ENCODE measurements at places on chromosomes 4 and X.

GRCh38 chr4:151744614-151745013 is 16.2 kb downstream of the GATB start:
- no peak for DNase-seq

DNA sequence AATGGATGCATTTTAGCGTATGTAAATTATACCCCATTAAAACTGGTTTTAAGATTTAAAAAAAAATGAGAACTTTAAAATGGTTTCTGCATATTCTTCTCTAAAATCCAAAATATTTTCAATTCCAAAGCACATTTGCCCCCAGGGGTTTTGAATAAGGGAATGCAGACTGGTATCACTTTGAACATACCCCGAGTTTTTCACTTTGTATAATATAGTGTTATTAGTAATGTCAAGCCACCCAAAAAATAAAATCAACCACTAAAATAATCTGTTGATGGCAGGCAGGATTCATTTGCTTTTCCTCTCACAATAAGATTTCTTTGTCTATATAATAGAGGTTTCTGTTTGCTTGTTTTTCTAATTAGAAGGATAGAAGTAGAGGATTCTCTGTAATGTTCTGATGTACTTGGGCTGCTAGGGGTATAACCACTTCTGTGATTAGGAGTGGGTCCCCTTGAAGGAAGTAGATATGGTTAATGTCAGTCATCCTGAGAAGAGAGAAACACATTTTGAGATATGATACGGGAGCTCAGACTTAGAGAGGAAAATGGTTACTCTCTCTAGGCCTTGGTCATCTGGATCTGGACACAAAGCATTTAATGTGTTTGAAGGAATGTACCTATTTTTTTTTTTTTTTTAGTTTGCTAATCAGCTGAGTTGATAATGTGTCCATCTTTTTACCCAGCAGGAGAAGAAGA is 9.3 kb upstream of the LIN54 start:
- no peak for DNase-seq

- no peak for DNase-seq
Measured at GRCh38 chrX:53526999-53527398, 92.8 kb upstream of the HSD17B10 start.

- no peak for DNase-seq
Measured at GRCh38 chrX:15882704-15883539, 28.3 kb upstream of the AP1S2 start.

DNA sequence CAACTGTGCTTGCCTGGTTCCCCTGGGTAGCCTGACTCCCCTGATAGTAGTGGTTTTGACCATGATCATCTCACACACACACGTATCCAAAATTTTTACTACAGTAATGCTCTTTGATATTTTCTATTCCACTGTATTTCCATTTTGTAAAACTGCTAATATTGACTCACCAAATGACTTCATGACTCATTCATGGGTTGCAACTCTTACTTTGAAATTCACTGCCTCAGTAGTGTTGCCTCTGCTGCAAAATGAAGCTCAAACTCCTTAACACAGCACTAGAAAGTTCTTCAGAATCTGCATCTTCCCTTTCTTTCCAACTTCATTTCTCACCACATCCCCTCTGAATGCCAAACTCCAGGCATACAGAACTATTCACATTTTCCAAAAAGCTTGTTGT is 20.3 kb downstream of the QRFPR start:
- no peak for DNase-seq

DNA sequence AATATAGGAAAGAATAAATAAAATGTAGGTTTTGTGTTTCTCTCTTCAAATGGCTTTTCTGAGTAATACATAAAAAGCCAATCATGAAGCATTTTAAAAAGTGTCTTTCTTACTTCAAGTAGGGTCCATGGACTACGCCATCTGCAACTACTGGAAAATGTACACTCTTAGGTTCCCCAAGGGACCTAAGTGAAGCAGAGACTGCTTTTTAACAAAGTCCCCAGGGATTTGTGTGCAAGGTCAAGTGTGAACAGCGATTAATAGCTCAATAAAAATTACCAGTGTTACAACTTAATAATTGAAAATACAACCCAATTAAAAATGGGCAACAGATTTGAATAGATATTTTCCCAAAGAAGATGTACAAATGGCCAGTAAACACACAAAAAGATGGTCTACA is 84.9 kb downstream of the ARHGAP6 start:
- no peak for DNase-seq

GRCh38 chrX:146881521-146881920 is 67.0 kb upstream of the CXorf51A start:
- no peak for DNase-seq

DNA sequence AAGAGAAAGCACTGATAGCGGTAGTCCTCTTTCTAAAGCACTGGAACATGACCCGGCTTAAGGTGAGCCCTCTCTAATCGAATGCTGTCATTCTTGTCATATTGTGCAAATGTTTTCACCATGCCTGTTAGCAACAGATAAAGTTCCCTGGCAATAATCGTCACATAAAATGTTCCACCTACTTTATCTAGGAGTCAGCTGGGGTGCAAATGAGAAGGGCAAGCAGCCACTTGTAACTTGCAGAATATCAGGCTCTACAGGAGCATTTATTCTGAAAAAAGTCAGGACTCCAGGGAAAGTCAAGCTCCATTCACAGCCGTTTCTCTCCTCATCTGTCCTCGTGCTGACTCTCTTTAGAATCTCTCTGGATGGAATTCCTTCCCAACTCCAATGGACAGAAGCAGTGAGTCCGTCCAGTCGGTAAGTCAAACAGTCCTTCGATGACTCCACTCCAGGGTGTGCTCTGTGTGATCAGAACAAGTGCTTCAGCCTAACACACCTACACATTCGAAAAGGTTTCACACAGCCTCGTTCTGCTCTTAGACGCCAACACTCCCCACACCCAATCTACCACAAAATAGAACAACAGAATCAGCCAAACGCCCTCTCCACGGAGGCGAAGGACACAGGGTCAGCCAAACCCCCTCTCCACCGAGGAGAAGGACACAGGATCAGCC is 101.7 kb upstream of the FRG1 start:
- DNase-seq: no peak

- no peak for DNase-seq
Measured at GRCh38 chr4:56607926-56608325, 73.2 kb downstream of the HOPX start.

- DNase-seq: no peak
Measured at GRCh38 chr4:7813674-7814073, 126.0 kb downstream of the AFAP1 start.

DNA sequence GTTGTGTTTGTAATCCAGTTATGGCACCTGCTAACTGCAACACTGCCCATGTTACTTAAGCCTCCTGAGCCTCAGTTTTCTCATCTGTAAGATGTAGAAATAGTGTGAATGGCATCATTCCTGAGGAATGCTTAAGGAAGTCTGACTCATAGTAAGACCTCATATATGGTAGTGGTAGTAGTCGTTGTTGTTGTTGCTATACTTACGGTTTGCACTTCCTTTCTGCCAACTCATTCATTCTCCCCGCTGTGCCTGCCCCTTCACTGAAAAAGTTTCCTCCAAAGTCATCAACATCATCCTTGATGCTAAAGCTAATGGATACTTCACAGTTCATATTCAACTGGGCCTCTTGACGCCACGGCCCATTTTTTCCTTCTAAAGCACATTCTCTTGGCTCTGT is 54.2 kb upstream of the SPANXN3 start:
- DNase-seq: no peak

DNA sequence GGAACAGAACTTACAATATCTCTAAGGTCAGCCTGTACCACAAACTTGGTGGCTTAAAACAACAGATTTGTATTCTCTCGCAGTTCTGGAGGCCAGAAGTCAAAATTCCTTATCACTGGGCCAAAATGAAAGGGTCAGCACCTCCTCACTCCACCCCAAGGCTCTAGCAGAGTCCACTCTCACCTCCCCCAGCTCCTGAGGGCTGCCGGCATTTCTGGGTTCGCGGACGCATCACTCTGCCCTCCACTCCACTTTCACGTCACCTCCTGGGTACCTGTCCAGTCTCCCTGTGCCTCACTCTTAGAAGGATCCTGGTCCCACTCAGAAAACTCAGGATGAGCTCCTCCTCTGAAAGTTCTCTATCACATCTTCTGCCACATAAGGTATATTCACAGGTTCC is 34.6 kb downstream of the JAKMIP1 start:
- no peak for DNase-seq

GRCh38 chr4:109764376-109764775 is 34.5 kb upstream of the PLA2G12A start:
- DNase-seq: no peak

DNA sequence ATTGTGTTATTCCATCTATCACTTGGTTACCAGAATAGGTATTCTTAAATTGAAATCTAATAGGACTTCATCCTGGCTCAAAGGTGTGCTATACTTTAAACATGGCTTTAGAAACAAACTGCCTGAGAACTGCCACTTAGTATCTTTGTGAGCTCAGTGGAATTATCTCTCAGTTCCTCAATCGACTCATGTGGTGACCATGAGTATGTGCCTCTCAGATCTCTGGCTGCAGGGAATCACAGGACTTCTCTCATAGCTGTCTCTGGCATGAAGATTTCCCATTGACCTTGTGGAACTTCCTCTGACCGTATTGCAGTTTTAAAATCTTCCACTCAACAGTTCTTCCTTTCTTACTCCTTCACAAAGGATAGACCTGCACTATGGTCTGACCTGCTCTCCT is 681.9 kb upstream of the BOD1L1 start:
- DNase-seq: no peak

DNA sequence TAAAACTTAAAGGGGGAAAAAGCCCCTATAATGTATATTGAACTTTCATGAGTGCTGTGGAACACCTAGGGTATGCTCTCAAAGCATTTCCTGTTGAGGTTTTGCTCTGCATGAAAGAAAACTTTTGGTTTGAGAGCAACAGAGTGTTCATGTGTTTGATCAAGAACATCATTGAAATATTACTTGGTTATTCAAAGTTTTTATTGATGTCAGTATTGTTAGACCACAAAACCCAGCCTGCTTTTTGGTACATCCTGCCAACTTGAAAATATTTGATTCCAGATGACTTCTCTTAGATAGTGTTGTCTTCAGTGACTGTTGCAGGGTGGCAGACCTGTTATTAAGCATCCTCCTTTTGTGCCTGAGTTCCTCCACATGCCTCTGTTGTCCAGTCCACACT is 68.0 kb downstream of the N4BP2 start:
- DNase-seq: no peak

DNA sequence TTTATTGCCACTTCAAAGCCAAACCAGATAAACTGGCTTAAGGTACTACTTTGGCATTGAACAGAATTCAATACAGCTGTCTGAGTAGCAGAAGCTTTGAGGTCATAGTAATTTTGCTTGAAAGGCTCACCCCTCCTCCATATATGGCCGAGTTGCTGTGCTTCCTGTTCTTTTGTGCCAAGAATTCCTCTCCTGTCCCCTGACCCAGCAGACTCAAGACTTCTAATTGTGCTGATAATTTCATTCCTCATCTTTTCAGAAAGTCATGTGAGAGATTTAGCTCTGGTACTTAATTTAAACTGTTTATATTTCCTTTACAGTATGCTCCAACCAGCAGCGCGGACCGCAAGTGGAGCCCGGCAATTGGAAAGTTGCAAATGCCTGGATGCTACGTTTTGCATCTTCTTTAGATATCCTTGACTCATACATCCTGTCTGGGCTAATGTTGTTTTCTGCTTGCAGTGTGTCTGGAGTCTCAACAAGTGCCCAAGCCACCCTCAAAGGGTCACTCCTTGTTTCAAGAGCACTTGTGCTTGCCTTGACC is 373.4 kb downstream of the PDGFC start:
- no peak for DNase-seq

GRCh38 chr4:87042221-87042620 is 107.4 kb downstream of the AFF1 start:
- DNase-seq: no peak

DNA sequence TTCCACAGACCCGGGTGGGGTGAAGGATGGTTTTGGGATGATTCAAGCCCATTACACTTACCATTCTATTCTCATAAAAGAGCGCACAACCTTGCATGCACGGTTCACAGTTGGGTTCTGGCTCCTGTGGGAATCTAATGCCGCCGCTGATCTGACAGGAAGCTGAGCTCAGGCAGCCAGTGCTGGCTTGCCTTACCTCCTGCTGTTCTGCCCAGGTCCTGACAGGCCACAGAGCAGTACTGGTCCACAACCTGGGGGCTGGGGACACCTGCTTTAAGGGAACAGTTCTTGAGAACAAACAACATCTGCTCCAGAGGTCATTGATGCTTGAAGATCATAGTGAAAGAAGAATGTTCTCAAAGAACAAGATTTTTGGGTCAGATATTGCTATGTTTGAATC is 8.0 kb upstream of the HS3ST1 start:
- DNase-seq: no peak

DNA sequence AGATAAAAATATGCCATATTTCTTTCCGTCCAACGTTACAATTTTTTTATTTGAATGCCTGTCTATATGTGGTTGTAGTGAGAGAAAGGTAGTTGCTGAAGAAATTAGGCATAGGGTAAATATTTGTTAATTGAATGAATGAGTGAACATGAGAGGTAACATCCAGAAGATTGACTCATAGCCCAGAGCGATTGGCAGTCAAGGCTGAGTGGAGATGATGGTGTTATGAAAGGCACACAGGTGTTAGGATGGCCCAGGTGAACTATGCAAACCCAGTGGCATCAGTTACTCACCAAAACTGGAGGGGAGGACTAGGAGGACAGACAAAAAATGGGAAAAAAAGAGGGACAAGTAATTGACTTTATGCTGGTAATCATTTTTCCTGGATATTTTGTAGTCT is 31.7 kb upstream of the SPRY1 start:
- DNase-seq: no peak

GRCh38 chrX:31604629-31605221 is 532.9 kb upstream of the FTHL17 start:
- no peak for DNase-seq

GRCh38 chr4:22532896-22533295 is 17.0 kb upstream of the ADGRA3 start:
- no peak for DNase-seq

DNA sequence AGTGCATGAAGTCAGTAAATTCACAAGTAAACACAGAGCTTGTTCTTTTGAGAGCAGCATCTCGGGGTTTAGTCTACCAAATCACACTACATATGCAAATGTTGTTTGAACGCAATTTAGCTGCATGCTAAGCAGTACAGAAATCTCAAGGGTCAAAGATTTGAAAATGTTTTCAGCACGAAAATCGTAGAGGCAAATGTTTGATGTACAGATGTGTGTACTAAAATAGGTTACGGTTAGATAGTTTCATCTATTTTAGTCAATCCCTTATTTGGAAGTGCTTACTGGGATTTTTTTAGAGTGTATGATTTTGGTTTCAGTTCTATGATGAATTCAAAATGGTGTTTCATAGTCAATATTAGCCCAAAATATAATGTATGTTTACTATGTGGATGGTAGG is 1928.2 kb upstream of the TENM3 start:
- DNase-seq: no peak

DNA sequence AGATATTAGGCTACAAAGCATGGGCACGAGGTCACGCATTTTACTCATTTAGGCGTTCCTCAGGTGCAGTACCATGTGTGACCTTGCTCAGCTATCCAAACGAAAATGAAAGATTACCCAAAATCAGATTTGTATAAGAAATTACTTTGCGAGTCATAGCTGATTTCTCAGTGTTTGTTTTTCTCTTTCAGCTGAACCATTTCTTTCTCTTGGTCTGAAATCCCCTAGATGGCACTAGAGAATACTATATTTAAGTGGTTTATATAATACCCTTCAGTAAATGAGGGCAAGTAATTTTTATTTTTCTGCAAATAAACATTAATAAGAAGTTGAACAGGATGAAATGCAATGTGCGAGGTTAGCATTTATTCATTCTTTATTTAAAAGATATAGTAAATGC is 496.6 kb downstream of the STIM2 start:
- DNase-seq: no peak

GRCh38 chrX:124125471-124125870 is 164.0 kb downstream of the STAG2 start:
- DNase-seq: no peak

GRCh38 chr4:154471526-154472331 is 19.9 kb downstream of the DCHS2 start:
- no peak for DNase-seq

All from activated CD4-positive, alpha-beta T cell treated with anti-CD3 and anti-CD28 coated beads for 1 hour (primary cell).